ENCODE measurements at places on chromosomes 1 and 21.

- ATAC-seq = peak; percentile 71
These were observed 23.5 kb upstream of the WNT4 start for GRCh38 chr1:22166439-22166838.

GRCh38 chr1:240027059-240027462 lies 64.6 kb upstream of the FMN2 start:
- no peak for ATAC-seq

- no peak for ATAC-seq
These were observed 6.2 kb downstream of the AMPD2 start for GRCh38 chr1:109625601-109626560.

DNA sequence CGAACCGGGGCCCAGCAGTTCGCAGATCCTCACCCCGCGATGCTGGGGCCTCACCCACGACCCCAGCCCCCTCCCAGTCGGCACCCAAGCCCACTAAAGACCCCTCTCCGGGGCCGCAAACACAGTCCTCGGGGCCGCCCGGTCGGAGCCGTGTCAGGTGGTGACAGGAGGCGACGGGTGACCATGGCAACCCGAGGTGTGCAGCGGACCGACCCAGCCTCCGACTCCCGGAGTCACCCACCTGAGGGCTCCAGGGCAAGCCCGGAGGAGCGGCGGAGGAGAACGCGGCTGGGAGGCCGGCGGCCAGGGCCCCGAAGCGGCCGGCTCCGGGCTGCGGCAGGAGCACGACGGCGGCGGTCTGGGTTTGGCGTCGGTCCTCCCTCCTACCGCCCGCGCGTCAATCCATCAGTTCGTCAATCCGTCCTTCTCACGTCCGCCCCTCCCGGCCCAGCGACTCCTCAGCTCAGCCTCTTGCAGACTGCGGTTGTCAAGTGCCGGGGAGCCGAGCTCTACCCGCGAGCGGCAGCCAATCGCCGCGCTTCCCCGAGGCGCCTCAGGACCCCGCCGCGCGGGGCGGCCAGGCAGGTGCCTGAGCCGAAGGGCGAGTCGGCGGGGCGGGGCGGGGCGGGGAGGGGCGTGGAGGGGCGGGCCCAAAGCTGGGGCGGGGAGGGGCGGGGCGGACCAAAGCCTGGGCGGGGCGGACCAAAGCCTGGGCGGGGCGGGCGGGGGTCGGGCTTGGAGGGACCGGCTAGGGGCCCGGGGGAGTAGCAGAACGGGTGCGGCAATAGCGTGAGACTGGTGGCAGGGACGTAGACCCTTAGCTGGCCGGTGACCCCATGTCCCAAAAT lies at the start of gene WDR47:
TSS of gene WDR47 (minus strand) at position 482 of the 848 bp plus-strand sequence. CDS start 18,590 bp downstream, outside the sequence.
- ATAC-seq = peak; percentile 98

GRCh38 chr1:2601721-2602303 lies 15.2 kb downstream of the PRXL2B start:
- no peak for ATAC-seq

DNA sequence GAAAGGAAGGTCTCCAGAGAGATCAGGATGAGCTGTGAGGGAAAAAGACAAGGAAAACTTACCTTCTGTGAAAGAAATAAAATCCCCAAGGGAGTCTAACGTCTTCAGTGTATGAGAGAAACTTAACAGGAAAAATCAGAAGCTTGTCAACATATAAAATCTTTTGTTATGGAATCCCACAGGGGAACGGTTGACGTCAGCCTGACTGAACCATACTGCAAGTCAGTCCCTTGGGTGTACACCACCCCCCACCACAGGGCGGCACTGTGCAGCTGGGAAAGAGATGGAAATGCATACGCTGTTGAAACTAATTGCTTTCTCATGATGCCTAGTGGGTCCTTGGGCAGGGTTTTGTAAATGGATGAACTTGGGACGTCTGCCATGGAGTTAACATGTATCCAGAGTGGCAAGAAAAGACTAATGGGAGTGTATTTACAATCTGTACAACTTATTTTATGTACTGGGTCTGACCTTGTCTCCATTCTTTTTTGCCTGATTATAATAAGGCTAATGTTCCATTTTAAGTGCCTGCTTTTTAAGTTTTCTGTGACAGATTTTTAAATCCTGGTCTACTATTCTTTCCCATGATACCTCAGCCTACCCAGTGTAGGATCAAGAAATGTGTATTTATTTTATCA lies 22.7 kb downstream of the UTP25 start:
- no peak for ATAC-seq

DNA sequence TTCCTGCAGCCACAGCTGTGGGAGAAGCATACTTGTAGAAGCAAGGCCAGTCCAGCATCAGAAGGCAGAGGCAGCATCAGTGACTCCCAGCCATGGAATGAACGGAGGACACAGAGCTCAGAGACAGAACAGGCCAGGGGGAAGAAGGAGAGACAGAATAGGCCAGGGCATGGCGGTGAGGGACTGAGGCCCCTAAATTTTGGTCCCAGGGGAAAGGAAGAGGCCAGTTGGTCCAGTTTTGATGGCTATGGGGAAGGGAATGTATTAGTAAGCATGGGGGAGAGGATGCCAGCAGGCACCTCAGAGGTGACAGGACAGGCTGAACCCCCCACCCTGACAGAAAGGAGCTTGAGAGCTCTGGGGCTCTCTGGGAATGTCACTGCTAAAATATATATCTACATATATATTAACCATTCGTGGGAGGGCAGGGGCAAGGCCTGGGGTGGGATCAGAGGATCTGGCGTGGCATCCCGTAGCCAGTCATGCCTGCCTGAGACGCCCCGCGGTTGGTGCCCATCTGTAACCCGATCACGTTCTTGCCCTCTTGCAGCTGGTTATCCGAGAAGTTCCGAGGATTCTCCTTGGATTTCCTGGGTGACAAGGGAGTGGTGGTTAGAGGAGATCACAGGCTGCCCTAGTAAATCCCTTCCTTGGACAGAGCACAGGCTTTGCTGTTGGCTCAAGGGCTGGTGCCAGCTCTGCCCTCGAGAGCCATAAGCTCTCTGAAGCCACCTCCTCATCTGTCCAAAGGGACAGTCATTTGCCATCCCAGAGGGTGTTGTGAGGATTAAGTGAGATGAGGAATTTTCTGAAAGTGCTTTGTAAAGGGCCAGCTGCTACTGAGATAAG lies 6.7 kb downstream of the TAGLN2 start:
- no peak for ATAC-seq

GRCh38 chr1:228084325-228084724 lies 1.8 kb downstream of the ARF1 start:
- ATAC-seq = peak; percentile 44

GRCh38 chr1:18668750-18669404 lies 38.2 kb downstream of the PAX7 start:
- no peak for ATAC-seq

GRCh38 chr1:119631433-119632102 lies 16.5 kb downstream of the ZNF697 start:
- no peak for ATAC-seq

DNA sequence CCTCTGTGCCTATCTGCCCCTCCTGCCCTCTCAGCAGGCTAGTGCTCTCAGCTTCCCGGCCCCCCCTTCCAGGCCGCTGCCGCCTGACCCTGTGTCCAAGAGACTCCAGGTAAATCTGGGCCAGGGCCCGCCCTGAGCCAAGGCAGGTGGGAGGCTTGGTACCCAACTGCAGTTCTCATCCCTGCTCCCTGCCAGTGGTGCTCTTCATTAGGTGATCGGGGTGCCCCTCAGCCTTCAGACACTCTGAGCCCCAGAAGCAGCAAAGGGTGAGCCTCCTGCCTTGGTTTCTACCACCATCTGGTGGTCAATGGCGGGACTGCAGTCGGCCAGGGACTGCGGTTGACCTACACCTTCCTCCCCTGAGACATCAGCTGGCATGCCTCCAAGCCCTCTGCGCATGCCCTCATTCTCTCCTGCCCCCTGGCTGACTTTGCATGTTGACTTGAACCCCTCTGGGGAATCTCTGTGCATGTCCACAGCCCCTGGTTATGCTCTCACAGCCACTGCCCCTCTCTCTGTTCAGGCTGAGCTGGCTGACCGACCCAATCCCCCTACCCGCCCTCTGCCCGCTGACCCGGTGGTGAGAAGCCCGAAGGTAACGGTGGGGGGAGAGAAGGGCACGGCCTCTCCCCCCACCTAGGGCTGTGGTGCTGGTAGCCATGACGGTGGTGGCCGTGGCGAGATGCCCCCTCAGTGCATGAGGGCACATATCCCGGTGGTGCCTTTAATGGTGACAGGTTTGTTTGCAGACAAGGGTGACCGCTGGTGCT lies 2.0 kb upstream of the EFNA4 start:
- ATAC-seq = peak; percentile 58

- no peak for ATAC-seq
These were observed 4.1 kb upstream of the NBL1 start for GRCh38 chr1:19639999-19640362.

DNA sequence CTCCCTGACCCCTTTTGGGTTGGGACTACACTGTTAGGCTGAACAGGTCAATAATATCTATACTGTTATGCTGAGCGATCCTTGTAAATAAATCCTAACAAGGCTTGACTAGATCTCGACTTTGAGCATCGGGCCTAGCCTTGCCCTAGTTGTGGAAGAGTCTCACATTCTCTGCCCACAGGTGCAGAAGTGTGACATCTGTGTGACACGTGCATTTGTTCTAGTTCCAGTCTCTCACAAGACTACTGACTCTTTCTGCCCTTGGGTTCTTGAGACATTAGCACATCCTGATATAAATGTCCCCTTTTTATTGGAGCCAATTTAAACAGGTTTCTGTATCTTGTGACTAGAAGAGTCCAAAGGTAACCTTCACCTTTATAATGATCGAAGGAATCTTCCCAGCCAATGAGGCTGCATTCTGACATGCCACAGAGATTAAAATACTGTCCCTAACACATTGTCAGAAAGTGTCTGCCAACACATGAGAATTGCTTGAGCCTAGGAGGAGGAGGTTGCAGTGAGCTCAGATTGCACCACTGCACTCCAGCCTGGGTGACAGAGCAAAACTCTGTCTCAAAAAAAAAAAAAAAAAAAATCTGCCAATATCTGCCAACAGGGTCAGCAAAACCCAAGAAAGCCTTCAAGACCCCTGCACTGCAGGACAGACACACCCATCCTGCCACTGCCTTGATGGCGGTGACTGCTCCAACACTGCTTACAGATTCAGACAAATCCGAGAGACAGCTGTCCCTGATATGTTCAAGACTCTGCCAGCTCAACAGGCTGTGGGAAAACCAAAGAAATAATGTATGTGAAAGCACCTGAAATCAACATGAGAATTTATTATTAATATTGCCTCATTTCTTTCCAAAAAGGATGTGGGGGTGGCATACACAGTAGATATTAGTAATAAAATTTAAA lies 56.5 kb upstream of the PSEN2 start:
- no peak for ATAC-seq

DNA sequence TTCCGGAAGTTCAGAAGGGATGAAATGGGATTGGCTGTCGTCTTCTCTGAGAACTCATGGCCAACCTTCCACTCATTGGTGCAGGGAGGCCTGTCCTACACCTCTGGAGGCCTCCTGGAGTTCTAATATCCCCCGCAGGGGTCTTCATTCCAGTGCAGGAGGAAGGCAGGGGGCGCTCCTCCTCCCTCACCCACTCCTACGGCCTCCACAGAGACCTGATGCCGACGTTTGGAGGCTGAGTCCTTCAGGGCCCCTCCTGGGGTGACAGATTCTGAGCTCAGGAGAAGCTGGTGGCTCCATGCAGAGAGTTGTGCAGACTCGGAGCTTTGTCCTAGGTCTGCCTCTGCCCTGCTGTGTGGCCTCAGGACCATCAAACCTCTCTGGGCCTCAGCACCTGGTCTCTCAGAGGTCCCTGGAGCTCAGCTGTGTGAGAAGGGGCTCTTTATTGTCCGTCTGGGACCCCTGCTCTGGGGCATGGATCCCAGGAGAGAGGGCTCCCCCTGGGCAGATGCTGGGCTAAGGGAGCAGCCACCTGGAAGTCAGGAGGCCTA lies 102.3 kb upstream of the WNT4 start:
- no peak for ATAC-seq

- no peak for ATAC-seq
These were observed 430.8 kb upstream of the C1orf87 start for GRCh38 chr1:60504206-60504840.

DNA sequence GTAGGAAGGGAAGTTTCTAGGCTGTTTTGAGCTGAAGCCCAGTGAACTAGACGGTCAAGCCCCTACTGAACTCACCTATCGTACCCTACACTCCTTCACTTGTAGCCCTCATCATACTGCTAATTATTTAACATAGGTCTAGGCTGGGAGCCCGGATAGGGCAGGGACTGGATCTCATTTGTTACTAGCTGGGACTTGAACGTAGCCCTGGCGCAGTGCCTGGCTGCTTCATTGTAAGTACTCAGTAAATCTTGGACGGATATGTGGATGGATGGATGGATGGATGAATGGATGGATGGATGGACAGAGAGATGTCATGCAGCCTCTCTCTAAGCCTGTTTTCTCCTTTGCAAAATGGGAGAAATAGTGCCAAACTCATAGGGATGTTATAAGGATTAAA lies 129.2 kb downstream of the EPHB2 start:
- ATAC-seq = no peak

DNA sequence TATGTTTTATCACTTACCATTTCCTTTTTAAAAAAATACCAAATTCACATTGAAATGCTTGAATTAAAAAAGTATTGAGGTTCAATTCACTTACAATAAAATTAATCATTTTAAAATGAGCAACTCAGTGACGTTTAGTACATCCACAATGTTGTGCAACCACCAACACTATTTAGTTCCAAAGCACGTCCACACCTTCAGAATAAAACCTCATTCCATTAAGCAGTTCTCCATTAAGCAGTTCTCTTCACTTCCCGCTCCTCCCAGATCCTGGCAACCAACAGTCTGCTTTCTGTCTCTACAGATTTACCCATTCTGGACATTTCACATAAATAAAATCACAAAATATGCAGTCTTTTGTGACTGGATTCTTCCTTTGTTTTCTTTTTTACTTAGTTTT lies 41.3 kb downstream of the GNG4 start:
- ATAC-seq = no peak

GRCh38 chr1:23167353-23168078 lies 1.1 kb downstream of the LUZP1 start:
- peak; percentile 43 for ATAC-seq

DNA sequence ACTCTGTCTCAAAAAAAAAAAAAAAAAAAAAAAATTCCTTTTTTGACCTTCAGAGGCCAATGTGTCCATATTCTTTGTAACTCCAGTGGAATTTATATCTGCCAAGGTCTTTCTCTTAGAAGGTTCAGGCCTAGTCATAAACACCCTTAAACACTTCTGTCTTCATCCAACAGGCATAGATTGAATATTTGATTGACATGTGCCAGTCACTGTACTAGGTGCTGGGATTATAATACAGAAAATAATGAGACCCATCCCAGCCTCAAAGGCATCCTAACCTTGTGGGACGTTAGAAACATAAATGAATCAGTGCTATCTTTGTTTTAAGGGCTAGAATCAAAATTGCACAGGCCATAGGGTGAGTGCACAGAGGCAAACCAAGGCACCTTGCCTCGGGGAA lies 62.9 kb upstream of the SERBP1 start:
- no peak for ATAC-seq

Measured in activated T-helper 17 cell treated with anti-CD3 and anti-CD28 coated beads, Interleukin-2, amount 50 U/mL, for 72 hours (primary cell).